ENCODE measurements at places on chromosomes 11 and 22.

DNA sequence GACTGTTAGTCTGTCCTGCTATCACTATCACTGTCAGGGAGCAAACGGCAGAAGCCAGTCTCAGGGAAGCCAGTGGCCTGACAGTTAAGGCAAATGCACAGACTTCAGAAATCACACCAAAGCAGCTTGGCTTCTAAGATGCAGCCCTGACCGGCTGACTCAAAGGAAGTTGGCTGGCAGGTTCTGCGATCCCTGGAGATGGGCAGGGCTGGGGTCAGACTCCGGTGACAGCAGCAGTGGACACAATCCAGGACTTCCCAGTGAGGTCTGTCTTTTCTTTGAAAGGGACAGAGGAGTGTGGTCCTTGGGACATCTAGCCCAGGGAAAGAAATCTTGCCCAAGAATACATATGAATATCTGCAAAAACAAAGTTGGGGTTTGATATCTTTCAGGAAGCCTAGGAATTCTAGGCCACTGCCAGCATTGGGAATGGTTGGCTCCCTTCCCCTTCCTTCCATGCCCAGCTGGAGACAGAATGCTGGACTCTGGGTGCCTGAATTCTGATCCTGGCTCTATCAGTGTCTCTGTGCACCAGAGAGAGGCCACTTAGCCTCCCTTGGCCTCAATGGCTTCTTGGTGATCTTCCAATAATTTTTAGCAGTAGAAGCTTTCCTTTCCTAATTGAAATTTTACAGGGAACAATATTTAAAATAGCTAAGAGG lies 108.9 kb downstream of the KIRREL3 start:
- DNase-seq, result no peak

DNA sequence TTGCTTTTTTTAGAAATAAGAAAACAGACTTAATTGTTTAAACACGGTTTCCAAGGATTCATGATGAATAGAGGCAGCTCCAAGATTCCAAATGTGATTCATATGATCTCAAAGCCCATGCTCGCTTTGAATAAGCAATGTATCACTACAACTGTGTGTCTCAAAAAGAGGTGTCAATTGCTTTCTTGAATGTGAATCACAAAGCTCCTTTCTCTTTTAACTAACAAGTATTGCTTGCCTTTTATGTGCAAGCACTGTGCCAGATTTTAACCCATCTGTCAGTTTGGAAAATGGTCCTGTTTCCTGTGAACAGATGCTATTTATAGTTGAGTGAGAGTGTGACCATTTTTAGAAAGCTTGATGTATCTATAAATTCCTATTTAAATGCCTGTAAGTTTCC lies 6.5 kb downstream of the OOSP1 start:
- no peak for DNase-seq

- no peak for DNase-seq
Observed at GRCh38 chr11:42709216-42709615, 602.6 kb upstream of the API5 start.

GRCh38 chr11:933936-934335 lies 8.3 kb downstream of the AP2A2 start:
- DNase-seq, result no peak

DNA sequence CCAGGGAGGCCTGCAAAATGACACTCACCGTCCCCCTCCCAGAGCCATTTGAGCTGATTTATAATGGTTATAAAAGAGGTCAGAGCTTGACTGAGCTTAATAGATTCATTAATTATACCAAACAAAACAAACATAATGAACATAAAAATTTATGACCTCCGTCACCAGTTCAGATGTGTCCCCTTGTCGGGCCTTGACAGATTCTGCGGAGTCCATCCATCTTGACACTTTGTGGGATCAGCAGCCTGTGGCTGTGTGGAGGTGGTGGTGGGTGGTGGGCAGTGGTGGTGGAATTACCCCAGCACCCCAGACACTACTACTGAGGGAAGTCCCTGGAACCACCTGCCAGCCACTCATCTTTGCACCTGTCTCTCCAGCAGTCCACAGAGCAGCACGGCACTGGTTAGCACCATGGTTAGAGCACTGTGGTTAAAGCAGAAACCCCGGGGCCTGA lies 83.5 kb downstream of the DSCAML1 start:
- DNase-seq, result no peak

- peak; percentile 29 for DNase-seq
Observed at GRCh38 chr22:20111045-20111688, 4.7 kb upstream of the RANBP1 start.

- DNase-seq, result no peak
Observed at GRCh38 chr11:119254239-119254638, 48.1 kb downstream of the CBL start.

GRCh38 chr22:30754971-30755758 lies 60.5 kb downstream of the OSBP2 start:
- peak; percentile 81 for DNase-seq

GRCh38 chr22:25758316-25758715 lies 16.3 kb downstream of the MYO18B start:
- no peak for DNase-seq

GRCh38 chr22:46593211-46593681 lies 26.9 kb upstream of the GRAMD4 start:
- no peak for DNase-seq

DNA sequence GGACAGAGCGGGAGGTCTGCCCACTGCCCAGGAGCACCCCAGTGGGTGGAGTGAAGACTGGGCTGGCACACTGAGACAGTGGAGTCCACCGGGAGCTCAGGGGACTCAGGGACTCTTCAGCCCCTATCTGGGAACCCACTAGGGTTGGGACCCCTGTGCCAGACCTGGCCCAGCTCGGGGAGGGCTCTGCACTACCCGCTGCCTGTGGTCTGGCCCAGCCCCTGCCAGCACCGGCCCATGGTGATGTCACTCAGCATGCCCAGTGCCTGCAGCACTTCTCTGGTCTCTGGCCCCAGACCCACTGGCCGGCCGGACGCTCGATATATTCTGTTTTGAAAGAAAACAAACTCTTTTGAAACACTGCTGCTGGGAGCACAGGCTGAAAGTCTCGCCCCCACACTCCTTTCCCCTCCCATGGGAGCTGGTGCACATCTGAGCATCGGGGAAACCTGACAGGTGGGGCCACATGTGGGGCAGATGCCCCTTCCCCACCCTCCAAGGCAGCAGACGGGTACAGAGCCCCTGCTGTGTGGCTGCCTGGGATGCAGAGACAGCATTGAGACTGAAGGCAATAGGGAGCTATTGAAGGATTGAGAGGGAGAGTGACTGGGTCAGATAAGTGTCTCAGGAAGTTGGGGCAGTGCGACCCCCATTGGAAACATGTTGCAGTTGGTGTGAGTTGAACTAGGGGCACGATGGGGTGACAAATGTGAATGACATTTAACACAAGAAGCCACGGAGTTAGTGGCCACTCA lies 62.9 kb downstream of the MYEOV start:
- no peak for DNase-seq

GRCh38 chr11:86902345-86902744 lies 52.9 kb downstream of the FZD4 start:
- DNase-seq, result no peak

GRCh38 chr11:83948200-83948599 lies 662.0 kb upstream of the CCDC90B start:
- DNase-seq, result no peak

GRCh38 chr11:132718711-132719671 lies 813.3 kb downstream of the OPCML start:
- no peak for DNase-seq

GRCh38 chr11:3950996-3951660 lies 95.7 kb downstream of the STIM1 start:
- peak; percentile 89 for DNase-seq

- DNase-seq, result no peak
Observed at GRCh38 chr11:113082341-113082955, 121.2 kb downstream of the NCAM1 start.

DNA sequence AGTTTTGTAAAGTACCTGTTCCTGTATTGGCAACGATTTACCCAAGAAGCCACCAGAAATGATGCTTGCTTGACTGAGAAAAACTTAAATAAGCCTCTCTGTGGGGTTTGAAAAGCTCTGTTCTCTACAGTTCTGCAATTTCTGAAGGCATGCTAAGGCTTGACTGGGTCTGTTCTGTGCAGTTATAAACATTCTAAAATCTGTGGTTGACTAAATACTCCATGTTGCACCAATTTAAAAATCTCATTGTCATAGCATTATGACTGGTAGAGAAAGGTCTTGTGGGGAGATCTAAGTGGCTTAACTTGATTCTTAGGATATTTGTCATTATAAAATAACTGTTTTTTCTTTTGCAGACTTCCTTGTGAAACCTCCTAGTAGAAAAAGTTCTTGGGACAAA lies 73.7 kb downstream of the MTMR3 start:
- no peak for DNase-seq

DNA sequence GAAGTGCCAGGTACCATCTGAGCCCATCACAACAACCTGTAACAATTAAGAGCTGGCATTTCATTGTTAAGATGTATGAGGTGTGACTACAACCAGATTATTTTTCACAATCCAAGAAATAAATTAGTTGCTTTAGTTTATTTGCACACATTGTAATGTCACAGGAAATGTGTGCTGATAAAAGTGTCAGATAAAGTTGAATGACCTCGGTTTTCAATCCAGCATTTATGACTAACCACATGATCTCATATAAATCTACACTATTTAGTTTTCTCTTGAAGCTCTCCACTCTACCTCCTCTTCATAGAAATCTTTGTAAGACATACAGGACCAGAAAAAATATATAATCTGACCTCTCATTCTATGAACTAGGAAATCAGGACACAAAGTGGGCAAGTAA lies 166.2 kb downstream of the PGR start:
- DNase-seq, result peak; percentile 25

DNA sequence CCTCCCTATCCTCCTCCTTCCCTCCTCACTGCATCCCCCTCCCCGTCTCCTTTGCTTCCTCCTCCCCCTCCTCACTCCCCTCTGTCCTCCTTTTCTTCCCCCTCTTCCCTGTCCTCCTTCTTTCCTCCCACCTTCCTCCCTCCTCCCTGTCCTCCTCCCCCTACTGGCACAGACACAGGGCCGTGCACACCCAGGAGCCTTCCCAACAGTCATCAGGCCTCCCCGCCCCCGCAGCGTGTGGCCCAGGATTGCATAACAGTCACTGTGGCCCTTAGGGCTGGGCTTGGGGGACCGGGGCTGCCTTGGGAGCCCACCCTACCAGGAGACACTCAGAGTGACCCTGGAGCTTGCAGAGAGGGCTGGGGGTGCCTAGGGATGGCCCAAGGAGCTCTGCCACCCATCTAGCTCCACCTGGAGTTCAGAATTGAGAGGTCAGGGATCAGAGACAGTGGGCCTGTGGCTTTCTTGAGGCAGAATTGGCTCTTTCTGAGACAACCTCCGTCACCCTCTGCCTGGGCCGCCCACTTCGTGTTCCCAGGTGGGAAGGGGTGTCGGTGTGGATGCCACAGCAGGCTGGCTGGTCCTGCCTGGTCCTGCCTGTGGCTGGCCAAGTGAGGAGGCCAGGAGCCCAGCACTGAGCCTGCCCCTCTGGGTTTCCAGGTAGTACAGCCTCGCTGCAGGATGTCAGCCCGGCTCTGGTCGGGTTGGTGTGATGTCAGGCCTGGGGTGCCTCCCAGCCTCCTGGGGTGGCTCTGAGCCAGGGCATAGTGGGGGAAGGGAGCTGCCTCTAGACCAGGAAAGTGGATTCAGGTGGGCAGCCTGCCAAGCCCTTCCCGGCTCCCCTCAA lies 1.6 kb downstream of the SPI1 start:
- no peak for DNase-seq

- peak; percentile 83 for DNase-seq
Observed at GRCh38 chr22:37525073-37525745, 6.0 kb upstream of the CARD10 start.

DNA sequence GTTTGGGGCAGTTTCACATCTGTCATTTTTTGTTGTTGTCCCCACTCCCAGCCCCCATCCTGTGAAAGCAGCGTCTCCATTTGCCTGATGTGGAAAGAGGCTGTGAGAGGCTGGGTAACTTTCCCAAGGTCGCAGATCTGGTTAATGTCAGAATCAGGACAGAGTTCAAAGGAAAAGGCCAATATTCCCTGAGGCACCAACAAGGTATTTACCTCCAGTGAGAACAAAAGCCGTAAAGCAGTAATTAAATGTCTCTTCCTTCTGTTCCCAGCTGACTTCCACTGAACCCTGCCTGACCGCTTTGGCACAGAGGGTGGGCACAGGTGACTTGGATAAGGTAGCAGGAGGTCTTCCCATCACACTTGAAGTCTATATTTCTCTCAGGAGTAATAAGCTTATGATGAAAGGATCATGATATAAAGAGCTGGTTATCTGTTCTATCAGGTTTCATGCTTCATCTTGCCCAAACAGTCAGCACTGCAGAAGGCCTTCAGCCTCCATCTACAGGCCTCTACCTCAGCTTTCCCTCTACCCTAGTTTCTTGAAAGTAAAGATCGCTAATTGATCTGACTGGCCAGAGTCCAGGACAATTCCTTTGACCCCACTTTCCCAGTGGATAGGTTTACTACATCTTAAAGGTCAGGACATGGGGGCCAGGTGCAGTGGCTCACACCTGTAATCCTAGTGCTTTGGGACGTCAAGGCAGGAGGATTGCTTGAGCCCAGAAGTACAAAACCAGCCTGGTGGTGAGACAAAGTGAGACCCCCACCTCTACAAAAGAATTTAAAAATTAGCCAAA lies 9.4 kb downstream of the C11orf91 start:
- no peak for DNase-seq

DNA sequence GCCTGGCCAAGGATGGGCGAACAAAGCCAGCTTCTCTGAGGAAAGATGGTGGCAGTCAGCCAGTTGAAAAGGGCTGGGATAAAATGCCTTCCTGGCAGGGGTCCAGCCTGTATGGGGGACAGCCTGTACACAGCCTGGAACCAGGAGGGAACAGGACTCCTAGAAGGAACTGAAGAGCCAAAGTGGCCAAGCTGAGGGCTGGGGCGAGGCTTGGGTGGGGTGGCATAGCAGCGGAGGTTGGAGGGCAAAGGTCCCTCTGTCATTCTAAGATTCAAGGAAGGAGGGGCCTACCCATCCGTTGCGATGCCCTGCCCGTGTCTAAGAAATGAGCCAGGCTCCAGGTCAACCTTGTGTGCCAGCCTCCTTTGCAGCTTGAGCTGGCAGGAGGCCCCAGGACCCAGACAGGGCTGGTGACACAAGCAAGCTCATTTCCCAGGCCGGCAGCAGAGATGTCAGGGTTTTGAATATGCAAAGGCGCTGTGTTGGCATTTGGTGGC lies 22.6 kb downstream of the FADD start:
- no peak for DNase-seq

GRCh38 chr11:66017321-66017720 lies 5.5 kb downstream of the CST6 start:
- no peak for DNase-seq

DNA sequence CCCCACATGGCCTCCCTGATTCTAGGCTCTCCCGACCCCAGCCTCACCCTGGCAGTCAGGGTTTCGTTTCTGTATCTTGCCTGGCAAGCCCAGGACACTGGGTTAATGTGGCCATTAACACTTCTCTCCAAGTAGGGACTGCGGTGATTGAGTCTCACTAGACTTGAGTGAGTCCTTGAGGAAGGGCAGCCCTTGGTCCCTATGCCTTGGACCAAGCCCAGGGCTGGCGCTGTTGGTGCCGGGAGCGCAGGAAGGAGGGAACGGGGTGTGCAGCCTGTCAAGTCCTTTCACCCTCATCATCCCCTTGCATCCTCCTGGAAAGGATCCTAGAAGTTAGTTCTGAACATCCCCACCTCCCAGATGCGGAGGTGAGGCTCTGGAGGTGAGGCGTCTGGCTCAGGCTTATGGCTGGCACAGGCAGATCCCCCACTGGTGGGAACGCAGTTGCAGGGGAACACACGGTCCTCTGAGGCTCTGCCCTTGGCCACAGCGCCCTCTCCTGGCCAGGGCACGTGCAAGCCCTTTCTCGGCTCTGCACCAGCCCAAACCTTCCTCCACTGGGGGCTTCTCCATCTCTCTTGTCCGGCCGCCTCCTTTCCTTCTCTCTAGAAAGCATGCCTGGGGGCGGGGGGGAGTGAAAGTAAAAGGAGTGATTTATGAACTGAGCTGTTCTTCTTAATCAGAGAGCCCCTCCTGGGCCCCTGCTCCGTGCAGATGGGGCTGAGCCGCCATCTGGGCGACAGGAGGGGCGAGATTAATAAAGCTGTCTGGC lies 56.7 kb downstream of the TP53I11 start:
- peak; percentile 47 for DNase-seq

Data from iris pigment epithelial cell (primary cell).